Lower lobe of right lung (tissue), 2 donors: ENCODE measurements at places on chromosomes 6 and 20.

DNA sequence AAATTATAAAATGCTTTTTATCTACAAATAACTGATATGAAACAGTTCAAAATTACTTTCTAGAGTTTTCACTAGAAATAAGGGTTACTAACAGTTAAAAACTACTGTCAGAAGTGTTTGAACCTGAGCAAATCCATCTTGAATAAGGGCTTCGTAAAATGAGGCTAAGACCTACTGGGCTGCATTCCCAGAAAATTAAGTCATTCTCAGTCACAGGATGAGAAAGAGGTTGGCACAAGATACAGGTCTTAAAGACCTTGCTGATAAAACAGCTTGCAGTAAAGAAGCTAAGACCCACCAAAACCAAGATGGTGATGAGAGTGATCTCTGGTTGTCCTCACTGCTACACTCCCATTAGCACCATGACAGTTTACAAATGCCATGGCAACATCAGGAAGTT lies 93.7 kb downstream of the PLG start:
- no peak for DNase-seq

DNA sequence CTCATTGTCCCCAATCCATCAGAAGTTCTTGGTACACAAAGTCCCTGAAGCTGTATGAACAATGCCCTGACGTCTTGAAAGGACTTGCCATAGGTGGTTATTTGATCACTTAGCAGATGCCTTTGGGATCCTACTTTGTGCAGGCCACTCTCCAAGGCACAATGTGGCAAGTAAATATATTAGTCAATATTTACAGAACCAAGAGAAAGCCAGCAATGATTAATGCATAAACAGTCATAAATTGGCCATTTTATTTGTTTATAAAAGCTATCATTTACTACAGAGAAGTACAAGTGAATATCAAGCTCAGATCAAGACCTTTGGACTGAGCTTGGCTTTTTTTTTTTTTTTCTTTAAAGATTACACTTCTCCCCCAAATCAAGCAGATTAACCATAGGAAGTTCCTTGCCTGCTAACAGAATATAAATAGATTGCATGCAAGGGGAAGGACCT lies 161.8 kb downstream of the MTHFD1L start:
- no peak for DNase-seq

DNA sequence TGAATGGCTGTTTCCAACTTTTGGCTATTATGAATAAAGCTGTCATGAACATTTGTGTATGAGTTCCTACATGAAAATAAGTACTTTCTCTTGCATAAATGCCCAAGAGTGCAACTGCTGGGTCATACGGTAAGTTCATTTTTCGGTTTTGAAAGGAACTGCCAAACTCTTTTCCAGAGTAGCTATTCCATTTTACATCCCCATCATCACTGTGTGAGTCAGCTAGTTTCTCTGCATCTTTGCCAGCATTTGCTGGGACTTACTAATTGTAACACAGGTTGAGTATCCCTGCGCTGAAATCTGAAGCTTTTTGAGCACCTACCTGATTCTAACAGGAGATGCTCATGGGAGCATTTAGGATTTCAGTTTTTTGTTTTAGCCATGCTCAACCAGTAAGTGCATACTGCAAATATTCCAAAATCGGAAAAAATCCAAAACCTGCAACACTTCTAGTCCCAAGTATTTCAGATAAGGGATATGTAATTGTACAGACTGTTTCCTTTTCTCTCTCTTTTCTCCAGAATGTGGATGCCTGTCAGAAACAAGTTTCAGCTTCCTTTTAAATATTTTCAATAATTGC lies 118.4 kb downstream of the DTNBP1 start:
- no peak for DNase-seq

- DNase-seq = no peak
Observed at GRCh38 chr6:26173836-26174145, 86.6 kb downstream of the HFE start.

- no peak for DNase-seq
Observed at GRCh38 chr6:155273431-155273830, 9.6 kb downstream of the CLDN20 start.

- DNase-seq = no peak
Observed at GRCh38 chr6:110554966-110555460, 78.6 kb upstream of the SLC22A16 start.

GRCh38 chr6:149079911-149080491 lies 237.5 kb upstream of the TAB2 start:
- DNase-seq = no peak

GRCh38 chr20:51118216-51118615 lies 95.3 kb upstream of the KCNG1 start:
- DNase-seq = no peak
